ENCODE measurements at places on chromosomes 7 and 10. TPM values are rescaled to one million over a fixed set of nuclear protein-coding genes. Genes with fewer than 3 reads are reported as not detected.

Gene UPK3BL2
- total RNA-seq, result 2.4 TPM

Gene SLC39A12
- total RNA-seq, result not detected

Gene UCMA
- total RNA-seq, result not detected

Gene ST8SIA6
- total RNA-seq, result not detected

Gene FGL2
- total RNA-seq, result 0.08 TPM

Gene FAM221A
- total RNA-seq, result not detected

Gene MSMB
- total RNA-seq, result not detected

Gene ALOX5
- total RNA-seq, result not detected

Gene SSMEM1
- total RNA-seq, result not detected

Gene CUBN
- 0.27 TPM for total RNA-seq

Gene ACBD7
- total RNA-seq, result 2.6 TPM

Gene ADCYAP1R1
- total RNA-seq, result not detected

Gene TAS2R41
- total RNA-seq, result not detected

Gene EN2
- total RNA-seq, result not detected

Gene TRIM74
- 1.4 TPM for total RNA-seq

- peak; percentile 2 for DNase-seq
Observed at GRCh38 chr10:114026189-114027040, 17.3 kb upstream of the ADRB1 start.

DNA sequence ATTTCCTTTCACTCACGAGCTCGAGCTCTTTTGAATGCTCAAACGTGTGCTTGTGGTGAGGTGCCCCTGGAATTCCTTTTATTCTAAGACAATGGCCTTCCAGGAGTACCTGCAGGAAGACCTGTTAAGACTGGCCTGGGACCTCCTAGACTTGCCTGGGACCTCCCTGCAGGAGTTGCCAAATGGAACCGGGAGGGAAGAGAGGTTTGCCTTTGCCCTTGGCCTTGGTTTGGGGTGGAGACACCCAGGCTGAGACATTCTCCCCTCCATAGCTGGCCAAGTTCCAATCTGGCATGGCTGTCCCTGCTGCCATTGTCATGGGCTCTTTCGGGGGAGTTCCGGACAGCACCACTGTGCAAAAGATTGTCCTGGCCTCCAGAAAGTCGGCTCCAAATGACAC, 39.7 kb downstream of the DNAJB12 start:
- no peak for DNase-seq

- DNase-seq, result no peak
Observed at GRCh38 chr10:61905837-61906561, 4.5 kb downstream of the ARID5B start.

DNA sequence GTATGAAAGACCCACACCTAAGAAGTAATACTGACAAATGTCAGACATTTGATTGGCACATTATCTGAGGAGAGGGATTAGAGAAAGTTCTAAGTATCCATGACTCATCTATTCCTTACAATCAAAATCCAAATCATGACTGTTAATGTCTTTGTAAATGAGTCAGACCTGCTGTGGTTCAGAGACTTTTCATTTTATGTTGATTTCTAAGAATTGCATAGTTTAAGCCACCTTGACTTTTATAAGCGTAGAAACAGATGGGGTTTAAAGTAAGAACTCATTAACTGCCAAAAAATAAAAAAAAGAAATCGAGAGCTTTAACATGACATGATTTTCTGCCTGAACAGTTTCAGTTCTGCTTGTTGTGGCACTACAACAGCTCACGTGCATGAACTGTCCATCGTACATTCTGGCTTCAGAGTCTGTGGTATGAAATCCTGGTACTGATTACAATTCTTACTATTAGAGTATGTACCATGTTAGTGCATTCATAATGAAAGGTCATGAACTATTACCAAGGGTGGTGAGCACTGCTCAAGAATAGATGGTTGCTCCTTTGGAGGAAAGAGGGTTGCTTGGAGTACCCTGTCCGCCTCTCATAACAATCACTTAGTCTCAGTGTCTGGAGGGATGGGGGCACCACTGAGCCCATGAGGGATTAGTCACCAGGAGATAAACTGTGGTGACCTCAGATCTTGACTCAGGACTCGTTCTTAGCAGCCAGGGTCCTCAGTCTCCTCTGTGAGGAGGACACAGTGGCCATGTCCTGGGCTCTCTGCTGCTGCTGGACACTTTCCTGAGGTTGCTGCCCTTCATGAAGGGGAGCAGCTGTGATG, 42.2 kb downstream of the ACSM6 start:
- DNase-seq, result no peak

DNA sequence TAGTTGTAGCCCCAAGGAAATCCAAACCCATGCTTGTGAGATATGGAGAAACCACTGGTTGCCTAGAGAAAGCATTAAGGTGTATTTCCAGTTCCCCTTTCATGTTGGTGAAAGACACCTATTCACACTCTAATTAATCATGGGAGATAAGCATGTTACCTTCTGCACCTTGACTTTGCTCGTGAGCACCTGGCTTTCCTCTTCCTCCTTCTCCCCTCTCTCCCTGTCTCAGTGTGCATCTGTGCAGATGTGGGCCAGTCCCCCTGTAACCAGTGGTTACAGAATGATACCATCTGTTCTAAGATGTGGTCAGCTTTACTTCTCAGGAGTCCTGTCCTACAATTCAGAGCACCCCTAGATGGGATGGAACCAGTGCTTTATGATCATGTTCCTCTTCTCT, 160.6 kb downstream of the LCOR start:
- DNase-seq, result no peak

DNA sequence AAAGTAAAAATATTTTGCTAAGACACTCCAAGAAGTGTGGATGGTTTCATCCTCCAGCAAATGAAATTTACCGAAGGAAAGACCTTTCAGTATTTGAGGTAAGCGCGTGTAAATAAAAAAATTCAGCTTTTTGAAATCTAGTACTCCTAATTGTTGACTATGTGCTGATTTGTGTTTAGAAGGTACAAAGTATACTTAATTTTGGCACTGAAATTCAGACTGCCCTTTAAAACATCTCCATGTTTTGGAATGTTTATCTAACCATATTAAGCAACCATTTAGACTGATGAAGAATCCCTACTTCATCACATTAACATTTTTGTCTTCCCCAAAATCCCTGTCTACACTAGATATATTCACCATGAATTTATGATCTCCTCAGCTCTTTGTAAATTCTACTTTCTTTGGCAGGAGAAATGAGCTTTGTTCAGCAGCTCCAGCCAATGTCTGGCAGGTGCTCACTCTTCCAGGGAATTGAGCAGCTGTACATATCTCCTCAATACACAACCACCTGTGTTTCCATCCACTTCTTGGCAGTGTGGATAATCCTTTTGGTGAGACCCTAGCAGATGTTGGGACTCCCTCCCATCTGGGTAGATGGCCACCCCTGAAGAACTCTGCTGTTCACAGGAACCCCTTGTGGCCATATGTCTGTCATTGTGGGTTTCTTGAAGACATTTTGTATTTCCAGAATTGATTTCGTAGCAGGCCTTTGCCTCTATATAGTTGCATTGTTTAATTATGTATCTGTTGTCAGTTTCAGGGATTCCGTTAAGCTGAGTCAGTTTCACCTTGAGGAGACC, 129.4 kb upstream of the SAMD8 start:
- DNase-seq, result no peak

- DNase-seq, result no peak
Observed at GRCh38 chr7:151999424-152000090, 25.9 kb upstream of the GALNT11 start.

- no peak for DNase-seq
Observed at GRCh38 chr10:11425296-11425610, 186.2 kb downstream of the USP6NL start.

DNA sequence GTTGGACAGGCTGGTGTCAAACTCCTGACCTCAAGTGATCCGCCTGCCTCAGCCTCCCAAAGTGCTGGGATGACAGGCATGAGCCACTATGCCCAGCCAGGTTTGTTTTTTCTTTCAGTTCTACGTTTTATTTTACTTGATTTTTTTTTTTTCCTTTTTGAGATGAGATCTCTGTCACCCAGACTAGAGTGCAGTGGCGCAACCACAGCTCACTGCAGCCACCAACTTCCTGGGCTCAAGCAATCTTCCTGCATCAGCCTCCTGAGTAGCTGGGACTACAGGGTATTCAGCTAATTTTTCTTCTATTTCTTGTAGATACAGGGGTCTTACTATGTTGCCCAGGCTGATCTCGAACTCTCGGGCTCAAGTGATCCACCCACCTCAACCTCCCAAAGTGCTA, 24.3 kb downstream of the GDI2 start:
- DNase-seq, result no peak

DNA sequence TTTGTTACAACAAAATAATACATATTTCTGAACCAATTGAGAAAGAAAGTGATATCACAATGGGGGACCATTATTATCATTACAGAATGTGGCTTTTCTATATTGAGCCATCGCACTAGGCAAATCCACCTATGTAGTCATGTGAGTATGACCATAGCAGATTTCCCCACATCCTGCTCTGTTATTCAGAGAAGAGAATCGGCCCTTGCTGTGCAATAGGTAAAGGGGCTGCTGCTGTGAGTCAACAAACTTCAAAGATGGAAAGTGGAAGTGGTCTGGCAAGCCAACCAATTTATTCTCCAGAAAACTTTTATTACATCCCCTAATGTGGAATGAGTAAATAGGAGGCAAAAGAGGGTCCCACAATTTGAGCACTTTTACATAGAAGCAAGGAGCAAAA, 573.4 kb downstream of the ETV1 start:
- DNase-seq, result no peak

- no peak for DNase-seq
Observed at GRCh38 chr10:58644311-58644710, 131.6 kb downstream of the BICC1 start.

DNA sequence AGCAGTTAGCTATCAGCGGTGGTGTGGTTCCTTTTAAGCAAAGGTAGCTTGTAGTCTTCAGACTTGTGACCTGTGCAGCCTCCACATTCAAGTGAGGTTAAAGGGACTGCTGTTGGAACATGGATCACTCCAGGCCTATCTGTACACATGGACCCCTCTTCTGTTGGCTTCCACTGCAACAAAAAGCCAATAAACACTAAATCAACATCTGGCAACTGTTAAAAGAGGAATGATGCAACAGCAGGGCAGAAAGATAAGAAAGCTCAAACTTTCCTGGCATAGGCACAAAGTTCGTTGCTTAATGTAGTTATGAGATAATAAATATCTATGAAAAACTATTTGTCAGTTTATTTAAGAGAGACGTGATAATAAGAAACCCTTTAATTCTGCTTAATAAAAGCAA, 4.0 kb upstream of the MINPP1 start:
- DNase-seq, result peak; percentile 95

DNA sequence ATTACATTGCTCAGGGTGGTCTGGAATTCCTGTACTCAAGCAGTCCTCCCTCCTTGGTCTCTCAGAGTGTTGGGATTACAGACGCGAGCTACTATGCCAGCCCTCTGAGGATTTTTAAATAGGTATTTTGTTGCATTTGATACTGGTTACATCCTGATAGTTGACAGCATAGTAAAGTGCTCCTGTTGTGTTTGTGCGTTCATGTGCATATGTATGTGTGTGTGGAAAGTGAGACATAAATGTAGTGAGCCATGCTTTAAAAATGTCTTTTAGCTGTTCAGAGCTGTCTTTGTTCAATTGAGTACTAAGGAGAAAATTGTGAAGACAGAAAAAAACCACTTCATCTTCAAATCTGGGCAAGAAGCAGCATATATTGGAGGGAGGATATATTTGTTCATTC, 27.8 kb downstream of the ZNRF2 start:
- DNase-seq, result no peak

- DNase-seq, result no peak
Observed at GRCh38 chr10:46050941-46051623, 5.0 kb upstream of the MSMB start.

- DNase-seq, result no peak
Observed at GRCh38 chr10:78248651-78249464, 215.2 kb downstream of the RPS24 start.

DNA sequence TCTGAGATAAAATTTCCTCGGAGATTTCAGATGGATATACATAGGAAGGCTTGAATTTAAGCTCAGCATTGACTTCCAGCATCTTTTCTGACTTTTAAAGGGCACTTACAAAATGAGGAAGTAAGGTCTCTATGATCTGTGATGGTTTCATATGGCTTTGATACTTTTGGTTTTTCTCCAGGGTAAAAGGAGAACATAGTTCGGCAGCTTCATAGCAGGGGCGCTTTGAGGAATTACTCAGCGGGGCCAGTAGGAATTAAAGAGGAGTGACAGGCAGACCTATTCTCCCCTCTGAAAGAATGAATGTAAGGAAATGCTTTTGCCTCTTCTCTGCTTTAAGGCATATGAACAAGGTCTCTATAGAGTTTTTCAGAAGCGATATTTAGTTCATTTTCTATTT, 80.0 kb upstream of the PCDH15 start:
- DNase-seq, result no peak

DNA sequence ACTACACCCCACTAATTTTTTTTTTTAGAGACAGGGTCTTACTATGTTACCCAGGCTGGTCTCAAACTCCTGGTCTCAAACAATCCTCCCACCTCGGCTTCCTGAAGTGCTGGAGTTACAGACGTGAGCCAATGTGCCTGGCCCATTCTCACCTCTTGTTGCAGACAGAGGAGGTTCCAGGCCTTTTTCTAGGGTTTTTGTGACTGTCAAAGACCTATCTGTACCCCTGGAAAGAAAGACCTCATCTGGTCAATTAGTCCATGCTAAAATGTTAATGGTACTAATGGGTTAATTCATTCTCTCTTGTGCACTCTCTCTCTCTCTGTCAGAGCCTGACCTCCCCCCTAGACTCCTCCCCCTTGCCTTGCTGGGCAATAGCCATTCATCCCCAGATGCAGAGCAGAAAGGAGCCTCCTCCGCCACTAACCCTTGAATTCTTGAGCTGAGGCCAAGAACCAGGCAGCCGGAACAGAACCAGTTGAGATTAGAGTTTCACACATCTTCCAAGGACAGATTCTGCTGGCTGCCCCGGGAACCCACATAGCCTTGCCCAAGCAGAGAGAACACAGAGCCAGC, 209.7 kb downstream of the SKIDA1 start:
- peak; percentile 23 for DNase-seq

GRCh38 chr7:151570366-151570915, 50.7 kb upstream of the RHEB start:
- DNase-seq, result no peak

- DNase-seq, result no peak
Observed at GRCh38 chr7:25180946-25181345, 47.3 kb downstream of the NPVF start.

DNA sequence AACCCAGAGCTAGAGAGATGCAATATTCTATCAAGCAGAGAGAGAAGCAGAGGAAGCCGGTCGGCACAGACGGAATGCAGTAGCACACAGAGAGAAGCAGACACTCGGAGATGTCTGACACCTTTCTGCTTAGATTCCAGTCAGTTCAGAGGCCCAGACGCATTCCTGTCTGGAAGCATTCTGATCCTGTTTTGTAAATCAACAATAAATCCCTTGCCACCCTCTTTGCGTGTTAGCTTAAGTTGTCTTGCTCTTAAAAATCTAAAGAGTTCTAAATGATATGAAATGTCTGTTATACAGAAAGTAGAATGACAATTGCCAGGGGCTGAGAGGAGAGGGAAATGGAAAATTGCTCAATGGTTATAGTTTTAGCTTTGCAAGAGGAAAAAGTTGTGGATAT, 27.4 kb upstream of the ATRNL1 start:
- DNase-seq, result no peak

DNA sequence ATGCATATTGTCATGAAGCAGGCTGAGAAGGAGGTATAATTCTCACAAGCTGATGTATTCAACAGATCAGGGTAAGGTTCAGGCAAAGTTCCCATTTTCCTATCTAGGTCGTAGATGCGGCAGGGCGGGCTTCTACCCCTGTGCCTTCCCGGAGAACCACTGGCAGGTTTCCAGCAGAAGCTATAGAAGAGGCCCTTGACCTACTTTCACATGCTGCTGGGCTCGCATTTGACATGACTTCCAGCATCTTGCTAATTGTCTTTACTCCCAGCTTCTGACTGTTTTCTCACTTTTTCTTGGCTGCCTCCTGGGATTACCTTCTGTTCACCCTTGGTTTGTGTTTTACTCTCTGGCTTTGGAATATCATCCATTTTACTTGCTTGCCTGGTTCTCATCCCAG, 32.6 kb upstream of the ORC5 start:
- DNase-seq, result no peak

Measured in HepG2 (cell line).